Glomerular endothelial cell (primary cell): ENCODE measurements at places on chromosomes 3 and 15.

- no peak for DNase-seq
Measured at GRCh38 chr3:188946351-188947240, 225.2 kb upstream of the TPRG1 start.

DNA sequence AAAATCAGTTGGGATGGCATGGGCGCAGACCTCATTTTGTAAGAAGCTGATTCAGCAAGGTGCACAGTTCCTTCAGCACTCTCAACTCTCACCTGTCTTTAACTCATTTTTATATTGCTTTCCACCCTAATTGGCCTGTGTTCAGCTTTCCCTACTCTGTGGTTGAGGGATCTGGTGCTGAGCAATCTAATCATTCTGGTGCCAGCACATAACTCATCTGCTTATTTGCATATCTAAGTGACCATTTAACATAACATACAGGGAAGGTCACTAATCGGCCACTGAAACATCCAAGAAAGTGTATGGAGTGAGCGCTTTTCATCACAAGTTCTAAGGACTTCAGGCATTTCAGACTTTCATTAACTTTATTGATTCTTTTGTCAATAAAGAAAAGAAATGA is 303.4 kb upstream of the ROPN1 start:
- DNase-seq = no peak

DNA sequence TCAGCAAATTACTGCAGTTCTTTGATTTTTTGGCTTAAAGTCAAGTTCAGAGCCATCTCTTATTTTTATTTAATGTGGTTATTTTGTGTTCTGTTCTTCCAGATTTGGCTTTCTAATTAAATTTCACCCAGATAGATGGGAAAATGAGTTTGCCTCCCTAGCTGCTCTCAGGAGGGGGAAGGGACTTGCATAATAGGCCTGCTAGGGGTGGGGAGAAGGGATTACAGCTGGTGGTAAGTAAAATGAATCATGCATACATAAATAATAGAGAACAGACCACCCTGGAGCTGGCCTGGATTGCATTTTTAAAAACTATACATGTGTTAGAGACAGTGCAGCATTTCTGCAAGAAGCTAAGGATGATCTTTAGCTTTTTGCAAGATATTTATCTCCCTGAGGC is 3.9 kb upstream of the PXYLP1 start:
- no peak for DNase-seq

- no peak for DNase-seq
Measured at GRCh38 chr3:120597445-120598049, 1.4 kb downstream of the NDUFB4 start.

DNA sequence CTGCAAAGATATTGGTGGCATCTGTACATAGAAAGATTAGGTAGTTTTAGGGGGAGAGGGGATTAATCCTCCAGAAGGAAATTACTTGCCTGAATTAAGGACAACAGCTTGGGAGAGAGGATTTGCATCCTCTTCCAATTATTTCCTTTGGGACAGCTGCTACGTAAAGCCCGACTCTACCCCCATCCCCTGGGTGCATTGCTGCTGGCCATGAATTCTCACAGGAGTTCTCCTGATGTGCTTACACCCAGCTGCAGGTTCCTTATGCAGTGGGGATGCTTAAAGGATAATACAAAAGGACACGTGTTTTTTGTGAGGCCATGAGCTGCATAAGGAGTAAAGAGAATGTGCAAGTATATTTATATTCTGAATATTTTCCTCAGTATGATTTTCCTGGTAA is 132.3 kb downstream of the VPS8 start:
- no peak for DNase-seq
